GM23338 (cell line): ENCODE measurements at places on chromosomes 2 and 18.

DNA sequence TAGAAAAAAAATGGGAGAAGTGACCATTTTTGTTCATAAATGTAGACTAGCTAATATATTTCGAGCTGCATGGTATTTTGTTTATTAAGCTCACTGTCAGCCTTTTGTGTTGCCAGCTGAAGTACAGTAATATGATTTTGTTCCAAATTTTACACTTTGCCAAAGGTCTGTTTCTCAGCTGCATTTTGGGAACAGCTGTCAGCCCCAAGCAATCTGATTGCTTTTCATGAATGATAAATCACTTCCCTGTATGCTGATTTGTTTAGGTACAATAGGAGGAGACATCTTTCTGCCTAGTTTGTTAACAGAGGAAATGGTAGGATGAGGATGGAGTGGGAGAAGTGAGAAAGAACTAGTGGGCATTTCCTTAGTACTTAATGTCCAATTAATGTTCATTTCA, 79.3 kb downstream of the NABP1 start:
- no peak for DNase-seq

GRCh38 chr2:152468899-152469692, 134.1 kb downstream of the FMNL2 start:
- DNase-seq = no peak

DNA sequence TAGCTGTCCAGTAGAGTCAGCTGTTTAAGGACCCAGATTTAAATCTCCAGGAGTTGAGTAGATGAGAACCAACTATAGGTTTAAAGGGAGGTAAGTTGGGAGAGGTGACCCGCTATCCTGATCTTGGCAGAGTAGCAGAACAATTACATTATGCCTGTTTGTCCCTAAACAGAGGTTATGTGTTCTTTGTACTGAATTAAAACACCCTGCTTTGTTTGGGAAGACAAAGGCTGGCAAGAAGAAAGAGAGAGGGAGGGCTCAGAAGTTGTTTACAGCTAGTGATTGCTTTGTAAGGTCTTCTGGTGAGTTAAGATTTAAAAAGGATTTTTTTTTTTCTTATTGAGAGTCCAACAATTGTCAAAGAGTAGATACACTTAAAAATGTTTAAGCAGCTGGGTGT, 37.3 kb downstream of the USP14 start:
- DNase-seq = no peak

GRCh38 chr2:15895615-15896469, 44.5 kb upstream of the MYCN start:
- no peak for DNase-seq

DNA sequence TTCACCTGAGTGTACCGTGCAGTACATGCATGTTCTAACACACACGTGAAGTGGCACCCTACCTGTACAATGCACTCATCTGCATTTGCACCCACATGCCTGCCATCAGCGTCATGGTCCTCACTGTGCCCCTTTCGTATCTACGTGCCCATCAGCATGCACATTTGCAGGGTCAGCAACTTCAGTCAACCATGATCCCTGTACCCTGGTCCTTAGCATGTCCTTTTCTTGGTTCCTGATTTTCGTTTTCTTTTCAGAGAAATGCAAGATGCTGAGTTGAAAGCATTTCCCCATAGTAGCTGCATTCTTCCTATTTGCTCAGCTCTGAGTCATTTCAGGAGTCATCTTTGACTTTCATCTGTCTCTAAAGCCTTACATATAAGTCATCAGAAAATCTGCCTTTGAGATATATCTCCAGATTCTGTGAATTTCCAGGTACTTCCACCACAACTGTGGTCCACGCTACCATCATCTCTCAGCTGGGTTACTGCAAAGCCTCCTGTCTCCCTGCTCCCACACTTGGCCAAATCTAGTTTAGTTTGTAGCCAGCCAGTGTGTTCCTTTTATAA, 14.7 kb upstream of the PUM2 start:
- DNase-seq = no peak

- no peak for DNase-seq
Observed at GRCh38 chr2:69952336-69953115, 8.9 kb downstream of the ASPRV1 start.

- DNase-seq = no peak
Observed at GRCh38 chr18:35201256-35201931, 39.4 kb upstream of the ZNF397 start.

DNA sequence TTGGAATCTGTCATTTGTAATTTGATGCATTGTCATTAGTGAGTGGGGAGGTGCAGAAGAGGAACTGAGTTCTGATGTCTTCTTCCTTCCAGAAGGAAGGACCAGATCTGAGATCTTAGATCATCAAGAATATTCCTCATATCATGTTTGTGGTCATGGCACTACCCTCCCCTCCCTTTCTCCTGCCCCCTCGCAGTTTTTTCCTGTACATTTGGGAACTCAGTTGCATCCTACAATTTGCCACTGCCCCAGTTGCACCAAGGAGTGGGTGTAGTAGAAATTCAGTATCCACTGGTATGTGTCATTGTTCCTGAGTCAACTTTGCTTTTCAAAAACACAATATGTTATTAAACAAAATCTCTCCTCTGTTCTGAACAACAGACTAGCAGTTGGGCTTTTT, 26.6 kb upstream of the ACVR1 start:
- no peak for DNase-seq

DNA sequence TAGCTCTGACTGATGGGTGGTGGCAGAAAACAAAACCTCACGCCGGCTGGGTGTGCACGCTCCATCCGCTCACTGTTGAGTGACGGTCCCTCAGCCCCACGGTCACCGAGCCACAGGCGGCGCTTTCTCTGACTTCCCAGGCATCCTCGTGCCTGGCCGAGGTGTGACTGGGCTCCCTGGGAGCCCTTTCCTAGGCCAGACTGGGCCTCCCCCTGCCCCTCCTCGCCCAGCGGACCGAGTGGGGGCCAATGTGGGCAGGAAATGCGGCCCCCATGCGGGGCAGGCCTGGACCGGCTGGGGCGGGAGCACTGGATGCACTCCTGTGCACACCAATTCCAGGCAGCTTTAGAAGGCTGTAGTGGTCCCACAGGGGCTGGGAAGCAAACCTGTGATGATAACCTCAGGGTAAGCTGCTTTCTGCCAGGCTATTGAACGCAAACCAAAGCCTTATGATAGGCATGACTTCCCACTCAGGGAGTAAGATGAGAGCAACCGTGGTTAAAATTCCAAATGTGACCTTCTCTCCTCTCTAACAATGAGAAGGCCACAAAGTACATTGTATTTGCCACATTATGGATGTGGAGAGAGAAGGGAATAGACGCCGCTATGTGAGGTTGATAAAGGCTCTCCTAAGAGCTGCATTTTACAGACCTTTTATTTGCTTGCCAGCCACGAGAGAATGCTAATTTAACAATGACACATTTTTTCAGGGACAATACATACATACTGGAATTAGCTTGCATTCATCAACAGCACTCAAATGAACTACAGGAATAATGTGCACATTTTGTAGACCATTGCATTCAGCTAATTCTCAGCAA, 83.9 kb upstream of the PGAP1 start:
- no peak for DNase-seq
